ENCODE measurements at places on chromosomes 3 and 15.

DNA sequence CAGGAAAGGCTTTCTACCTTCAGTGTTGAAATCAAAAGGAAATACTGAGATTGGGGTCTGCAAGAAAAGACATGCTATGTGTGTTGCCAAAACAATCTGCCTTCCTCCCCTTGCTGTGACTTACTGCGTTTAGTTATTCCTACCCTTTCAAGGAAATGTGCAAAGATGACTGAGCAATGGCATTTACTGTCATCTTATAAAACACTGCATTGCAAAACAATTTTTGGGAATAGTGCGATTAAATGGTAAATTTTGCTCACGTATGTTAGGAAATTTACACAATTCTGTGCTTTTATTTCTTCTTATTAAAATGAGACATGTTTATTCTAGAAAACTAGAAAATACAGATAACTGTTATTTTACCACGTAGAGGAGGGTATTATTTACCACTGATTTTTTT, 45.8 kb downstream of the PDE8A start:
- no peak for DNase-seq

GRCh38 chr3:45473841-45474240, 85.5 kb downstream of the LARS2 start:
- no peak for DNase-seq

GRCh38 chr3:187987924-187988323, 166.0 kb upstream of the LPP start:
- no peak for DNase-seq

DNA sequence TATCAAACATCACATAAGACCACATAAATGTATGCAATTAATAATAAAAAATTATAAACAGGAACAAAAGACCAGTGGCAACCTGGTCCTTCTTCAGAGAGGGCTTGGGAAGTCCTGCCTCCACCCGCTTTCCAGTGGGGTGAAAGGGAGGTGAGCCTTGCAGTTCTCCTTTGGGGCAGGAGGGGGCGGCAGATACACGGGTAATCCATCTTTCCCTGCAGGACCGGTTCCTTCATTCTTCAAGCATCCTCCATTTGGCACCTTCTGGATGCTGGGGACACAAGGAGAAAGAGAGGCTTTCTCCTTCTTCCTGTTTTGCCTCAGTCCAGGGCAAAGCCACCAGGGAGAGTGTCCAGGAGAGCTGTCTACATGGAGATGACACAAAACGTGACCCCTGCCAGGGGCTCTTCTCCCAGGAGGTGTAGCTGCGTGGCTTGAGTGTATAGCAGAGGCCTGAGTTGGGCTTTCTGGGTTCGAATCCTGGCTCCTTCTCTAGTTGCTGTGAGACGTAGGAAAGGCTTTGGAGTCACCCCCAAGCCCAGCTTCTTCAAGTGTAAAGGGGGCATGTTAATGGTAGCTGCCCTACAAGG, 23.2 kb downstream of the RPLP1 start:
- peak; percentile 88 for DNase-seq

GRCh38 chr15:89672221-89673164, 6.7 kb downstream of the PLIN1 start:
- no peak for DNase-seq

DNA sequence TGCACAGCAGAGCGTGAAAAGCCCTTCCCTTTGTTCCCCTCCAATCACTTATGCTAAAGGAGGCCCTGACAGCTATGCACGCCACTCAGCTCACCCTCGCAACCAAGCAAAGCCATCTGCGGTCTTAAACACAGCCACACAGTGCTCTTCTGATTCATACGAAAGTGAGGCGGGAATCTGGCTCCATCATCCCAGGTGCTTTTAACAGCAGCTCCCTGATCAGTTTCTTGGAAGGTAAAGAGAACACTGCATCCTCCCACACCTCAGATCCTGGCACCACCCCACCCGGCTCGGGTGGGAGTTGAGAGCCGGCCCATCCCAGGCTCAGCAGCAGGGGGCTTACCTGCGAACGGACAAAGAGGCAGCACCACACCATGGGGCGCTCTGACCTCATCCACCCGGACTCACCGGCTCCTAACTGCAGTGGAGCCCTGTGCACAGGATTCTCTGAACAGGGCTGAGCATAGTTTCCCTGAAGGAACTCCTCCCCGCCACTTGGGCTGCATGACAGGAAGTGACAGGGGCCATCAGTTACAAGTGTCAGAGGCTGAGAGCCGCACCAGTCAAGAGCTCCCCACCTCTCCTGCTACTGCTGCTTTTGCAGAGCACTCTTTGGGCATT, 114.3 kb upstream of the ARHGEF3 start:
- DNase-seq, result no peak

DNA sequence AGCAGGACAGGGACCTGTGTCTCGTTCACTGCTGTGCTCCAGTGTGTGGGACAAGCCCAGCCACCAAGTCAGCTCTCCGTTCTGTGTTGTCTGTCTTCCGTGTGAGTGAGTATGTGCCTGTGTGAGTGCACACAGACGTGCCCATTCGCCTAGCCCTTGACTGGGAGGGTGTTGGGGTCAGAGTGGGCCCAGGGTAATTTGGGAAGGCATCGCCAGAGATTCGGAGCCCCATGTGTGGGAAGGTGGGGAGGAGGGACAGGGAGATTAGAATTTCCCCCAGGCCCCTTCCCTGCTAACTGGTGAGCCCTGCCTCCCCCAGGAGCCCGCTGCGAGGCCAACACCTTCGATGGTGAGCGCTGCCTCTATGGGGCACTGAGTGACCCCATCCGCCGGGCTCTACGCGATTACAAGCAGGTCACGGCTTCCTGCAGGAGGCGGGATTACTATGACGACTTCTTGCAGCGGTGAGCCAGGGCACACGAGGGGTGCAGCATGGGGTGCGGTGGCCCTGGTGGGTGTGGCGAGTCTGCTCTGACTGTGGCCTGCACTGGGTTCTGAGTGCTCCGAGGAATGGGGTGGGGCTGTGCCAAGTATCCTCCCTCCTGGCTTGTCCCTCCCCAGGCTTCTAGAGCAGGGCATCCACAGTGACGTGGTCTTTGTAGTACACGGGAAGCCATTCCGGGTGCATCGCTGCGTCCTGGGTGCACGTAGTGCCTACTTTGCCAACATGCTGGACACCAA, 3.1 kb downstream of the ABTB1 start:
- no peak for DNase-seq

GRCh38 chr3:37283011-37283410, 108.6 kb upstream of the LRRFIP2 start:
- DNase-seq, result no peak

- DNase-seq, result no peak
Observed at GRCh38 chr3:14991818-14992612, 44.6 kb downstream of the NR2C2 start.

DNA sequence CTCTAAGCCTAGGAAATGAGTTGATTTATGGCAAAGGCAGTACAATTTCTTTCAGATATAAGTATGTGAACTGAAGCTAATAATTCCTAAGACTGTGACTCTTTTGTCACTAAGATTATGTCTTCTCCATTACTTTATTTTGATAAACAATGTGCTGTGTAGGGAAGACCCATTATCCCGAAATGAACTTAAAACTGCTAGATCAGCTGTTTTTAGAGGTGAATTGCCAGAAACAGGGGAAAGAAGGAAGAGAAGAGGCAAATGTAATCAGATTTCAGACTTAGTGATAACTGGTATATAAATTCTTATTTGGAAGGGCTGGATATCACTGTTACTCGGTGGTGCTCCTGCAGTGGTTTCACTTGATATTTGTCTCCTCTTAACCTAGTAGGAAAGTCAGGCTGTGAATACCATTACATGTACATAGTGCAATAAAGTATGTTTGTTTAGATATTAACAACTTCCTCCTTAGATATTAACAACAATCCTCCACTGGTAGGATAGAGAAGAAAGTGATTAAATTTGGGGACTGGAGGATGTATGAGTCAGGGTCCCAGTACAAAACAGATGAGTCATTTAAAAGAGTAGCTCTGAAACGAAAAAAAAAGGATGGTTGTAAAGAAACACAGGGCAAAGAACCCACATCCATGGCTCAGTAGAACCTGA, 338.5 kb upstream of the KCNH8 start:
- no peak for DNase-seq

DNA sequence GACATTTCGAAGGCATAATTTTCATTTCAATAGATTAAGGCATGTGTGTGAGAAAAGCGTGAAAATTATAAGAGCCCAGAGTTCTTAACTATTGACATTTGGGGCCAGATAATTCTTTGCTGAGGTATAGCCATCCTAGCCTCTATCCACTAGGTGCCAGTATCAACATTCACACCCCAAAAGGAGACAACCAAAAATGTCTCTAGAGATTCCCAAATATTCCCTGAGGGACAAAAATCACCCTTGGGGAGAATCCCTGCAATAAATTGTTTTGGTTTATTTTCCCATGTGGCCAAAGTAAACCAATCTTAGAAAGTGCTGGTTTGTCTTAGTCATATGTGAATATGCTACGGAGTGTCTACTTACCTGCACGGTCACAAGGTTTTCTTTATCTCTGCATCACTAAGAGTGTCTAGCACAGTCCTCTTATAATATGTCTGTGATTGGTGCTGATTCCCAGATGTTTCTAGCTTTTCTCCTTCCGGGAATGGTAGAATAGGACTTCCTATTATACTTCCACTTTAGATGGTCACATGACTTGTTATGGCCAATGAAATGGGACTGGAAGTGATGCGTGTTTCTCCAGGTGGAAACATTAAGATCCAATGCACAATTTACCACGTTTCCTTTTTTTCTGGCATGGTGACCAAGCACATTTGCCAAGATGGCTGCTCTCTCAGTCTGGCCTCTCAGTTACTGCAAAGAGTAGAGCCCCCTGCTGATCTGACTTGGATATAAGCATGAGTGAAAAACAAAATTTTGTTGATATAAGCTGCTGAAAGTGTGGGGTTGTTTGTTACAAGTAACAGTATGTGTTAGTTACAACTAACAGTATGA, 8.0 kb upstream of the KBTBD8 start:
- DNase-seq, result peak; percentile 15

DNA sequence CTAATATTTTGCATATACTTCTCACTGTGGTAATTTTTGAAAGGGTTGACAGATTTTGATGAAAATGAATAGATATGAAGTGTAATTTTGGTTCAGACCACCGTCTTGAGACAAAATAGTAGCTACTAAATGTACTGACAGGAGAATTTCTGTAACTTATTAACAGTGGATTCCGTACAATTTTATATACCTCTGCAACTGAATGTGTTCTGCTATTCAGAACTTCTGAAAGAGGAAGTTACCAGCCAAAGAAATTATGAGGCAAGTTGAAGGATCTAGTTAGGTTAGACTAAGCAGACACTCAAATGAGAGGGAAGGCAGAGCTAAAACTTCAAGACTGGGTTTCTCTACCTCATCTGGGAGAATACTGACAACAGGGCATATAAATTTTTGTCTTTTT, 29.4 kb downstream of the GAP43 start:
- no peak for DNase-seq

DNA sequence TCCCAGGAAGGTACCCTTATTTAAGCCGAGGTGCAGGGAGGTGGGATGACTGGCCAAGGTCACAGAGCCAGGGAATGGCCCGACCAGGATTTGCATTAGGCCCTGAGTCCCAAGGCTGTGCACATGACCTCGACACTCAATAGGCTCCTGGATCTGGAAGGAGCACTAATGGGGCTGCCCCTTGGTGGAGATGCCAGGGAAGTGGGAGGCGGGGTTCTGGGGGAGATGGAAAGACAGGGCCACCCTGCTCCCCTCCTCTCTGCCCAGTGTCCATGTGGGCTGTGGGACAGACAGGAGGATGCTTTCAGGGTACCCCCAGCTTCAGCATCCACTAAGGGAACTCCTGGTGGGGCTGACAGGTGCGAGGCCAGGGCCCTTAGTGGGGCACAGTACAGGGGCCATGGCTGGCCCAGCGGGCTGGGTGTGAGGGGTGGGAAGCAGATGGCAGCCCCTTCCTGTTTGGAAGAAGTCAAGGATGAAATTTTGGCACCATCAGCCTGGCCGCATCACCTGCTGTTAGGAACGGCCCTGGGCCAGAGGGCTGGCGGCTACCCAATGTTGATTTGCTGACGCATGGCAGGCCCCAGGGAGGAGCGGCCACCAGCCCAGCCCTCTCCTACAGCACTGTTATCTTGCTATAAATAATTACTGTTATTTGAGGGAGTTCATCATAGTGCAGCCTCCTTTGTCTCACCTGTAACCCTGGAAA, 37.3 kb downstream of the ATP2B2 start:
- DNase-seq, result no peak

GRCh38 chr15:69885173-69885955, 212.4 kb downstream of the TLE3 start:
- peak; percentile 60 for DNase-seq

DNA sequence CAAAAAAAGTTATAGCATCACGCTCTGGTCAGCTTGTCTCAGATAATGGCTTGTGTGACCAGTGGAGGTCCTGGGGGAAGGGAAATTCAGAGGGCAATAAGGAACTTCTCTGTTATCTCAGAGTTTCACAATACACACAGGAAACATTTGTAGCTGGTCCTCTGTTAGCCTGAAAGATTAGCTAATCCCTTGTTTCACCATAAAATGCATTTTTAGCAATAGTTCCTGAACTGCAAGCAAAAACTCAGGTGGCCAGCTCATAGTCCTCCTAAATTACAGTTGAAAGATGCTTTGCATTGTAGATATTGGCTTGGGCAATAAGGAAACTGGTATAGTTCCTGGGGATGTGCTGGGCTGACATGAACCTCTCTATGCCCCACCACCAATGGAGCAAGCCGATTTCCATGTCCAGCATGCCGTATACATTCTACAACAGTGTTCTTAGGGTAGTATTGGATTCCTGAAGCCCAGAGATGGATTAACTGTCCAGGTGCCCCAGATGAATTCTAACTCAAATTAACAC, 141.5 kb upstream of the TBL1XR1 start:
- DNase-seq, result no peak

DNA sequence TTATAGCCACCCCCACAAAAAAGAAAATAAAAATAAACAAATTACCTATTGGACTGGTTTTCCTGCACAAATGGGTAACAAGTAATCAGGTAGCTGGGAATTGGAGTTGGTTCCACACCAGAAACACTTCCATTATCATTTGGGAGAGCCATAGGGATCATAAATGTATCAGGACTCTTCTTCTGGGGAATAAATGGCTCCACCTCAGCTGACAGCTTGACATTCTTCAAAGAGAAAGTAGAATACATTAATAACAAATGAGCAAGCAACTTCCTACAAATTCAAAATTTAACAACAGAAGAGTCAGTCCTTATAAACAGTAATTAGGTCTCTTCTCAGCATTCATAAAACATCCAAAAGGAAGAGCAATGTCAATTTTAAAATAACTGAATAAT, 8.7 kb downstream of the SECISBP2L start:
- DNase-seq, result no peak

GRCh38 chr15:101306341-101307047, 11.4 kb upstream of the SNRPA1 start:
- DNase-seq, result no peak

Data from NCI-H82 (cell line).